ENCODE measurements at places on chromosomes 3 and 15. TPM values are rescaled to one million over a fixed set of nuclear protein-coding genes. Genes with fewer than 3 reads are reported as not detected.

The PRR20G gene
- total RNA-seq = not detected

The CACNA2D3 gene
- total RNA-seq = not detected

The REC114 gene
- total RNA-seq = not detected

The SLC24A1 gene
- 31.2 TPM for total RNA-seq

The SLC51B gene
- not detected for total RNA-seq

The TNFSF10 gene
- 101 TPM for total RNA-seq

The MORC1 gene
- not detected for total RNA-seq

The TSC22D2 gene
- 4.9 TPM for total RNA-seq

The GHSR gene
- total RNA-seq = not detected

The RYK gene
- 114 TPM for total RNA-seq

The PPP1R14D gene
- total RNA-seq = not detected

The RNU5B-1 gene
- not detected for total RNA-seq

The CHRM5 gene
- total RNA-seq = 0.22 TPM

The DISP2 gene
- under 0.01 TPM for total RNA-seq

The MOBP gene
- not detected for total RNA-seq

The FAH gene
- total RNA-seq = 3.8 TPM

The AGBL1 gene
- total RNA-seq = not detected

The DNAJC13 gene
- 55.9 TPM for total RNA-seq

The FOXB1 gene
- not detected for total RNA-seq

The PLA2G4D gene
- total RNA-seq = not detected

The SEMA3F gene
- total RNA-seq = 14.2 TPM

The SECISBP2L gene
- total RNA-seq = 22.8 TPM

The MESP2 gene
- not detected for total RNA-seq

The KBTBD13 gene
- total RNA-seq = not detected

The GRK7 gene
- total RNA-seq = not detected
